ENCODE measurements at places on chromosomes 11 and 22.
A peak's percentile ranks its signal among the peaks of the same experiment; 100 is the strongest.

GRCh38 chr11:13955971-13956421 is 6.5 kb upstream of the SPON1 start:
- peak; percentile 39 for DNase-seq

DNA sequence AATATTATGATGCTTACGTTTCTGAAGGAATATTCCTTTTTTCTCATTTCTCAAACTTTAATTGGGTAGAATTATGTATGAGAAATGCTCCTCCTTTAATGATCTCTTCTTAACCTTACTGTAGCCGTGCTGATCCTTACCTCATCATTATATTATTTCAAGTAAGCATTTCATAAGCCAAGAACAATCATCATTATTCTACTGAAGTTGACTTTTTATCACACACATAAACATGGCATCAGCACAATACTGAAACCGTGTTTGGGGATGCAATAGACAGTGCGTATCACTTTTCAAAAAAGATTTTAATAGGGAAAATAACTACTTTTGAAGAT is 162.8 kb downstream of the ARHGAP42 start:
- no peak for DNase-seq

- no peak for DNase-seq
Measured at GRCh38 chr11:107040433-107041087, 22.3 kb upstream of the GUCY1A2 start.

GRCh38 chr22:19958083-19959042 is 16.7 kb upstream of the TXNRD2 start:
- peak; percentile 24 for DNase-seq

GRCh38 chr11:92550411-92550810 is 325.8 kb downstream of the FAT3 start:
- no peak for DNase-seq

- DNase-seq: no peak
Measured at GRCh38 chr22:42484506-42484905, 35.1 kb downstream of the RRP7A start.

GRCh38 chr11:30504468-30504867 is 81.7 kb downstream of the MPPED2 start:
- DNase-seq: no peak

GRCh38 chr11:19683141-19683805 is 29.4 kb upstream of the NAV2 start:
- no peak for DNase-seq

DNA sequence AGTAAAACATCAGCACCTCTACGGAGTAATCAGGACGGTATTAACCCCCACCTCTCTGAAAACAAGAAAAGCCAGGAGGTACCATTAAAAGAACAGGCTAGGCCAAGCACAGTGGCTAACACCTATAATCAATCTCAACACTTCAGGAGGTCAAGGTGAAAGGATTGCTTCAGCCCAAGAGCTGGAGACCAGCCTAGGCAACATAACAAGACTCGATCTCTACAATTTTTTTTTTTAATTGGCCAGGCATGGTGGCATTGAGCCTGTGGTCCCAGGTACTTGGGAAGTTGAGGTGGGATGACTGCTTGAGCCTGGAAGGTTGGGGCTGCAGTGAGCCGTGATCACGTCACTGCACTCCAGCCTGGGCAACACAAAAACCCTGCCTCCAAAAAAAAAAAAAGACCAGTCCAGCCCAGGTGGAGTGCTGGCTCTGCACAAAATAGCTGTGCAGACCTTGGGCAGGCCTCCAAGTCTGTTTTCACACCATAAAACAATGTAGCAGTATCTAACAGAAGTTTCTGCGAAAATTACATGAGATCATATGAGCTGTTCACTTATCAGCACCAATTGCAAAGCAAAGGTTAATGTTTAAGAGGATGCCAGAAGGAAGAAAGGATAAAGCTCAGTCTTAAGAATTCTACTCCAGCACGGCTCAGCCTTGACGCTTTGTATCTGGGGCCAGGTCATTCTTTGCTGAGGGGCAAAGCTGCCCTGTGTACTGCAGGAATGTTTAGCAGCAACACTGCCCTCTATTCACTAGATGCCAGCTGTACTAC is 14.8 kb downstream of the CHKA start:
- no peak for DNase-seq
